ENCODE measurements at places on chromosomes 11 and 22.

- no peak for DNase-seq
Measured at GRCh38 chr11:95095858-95096587, 6.4 kb downstream of the ENDOD1 start.

DNA sequence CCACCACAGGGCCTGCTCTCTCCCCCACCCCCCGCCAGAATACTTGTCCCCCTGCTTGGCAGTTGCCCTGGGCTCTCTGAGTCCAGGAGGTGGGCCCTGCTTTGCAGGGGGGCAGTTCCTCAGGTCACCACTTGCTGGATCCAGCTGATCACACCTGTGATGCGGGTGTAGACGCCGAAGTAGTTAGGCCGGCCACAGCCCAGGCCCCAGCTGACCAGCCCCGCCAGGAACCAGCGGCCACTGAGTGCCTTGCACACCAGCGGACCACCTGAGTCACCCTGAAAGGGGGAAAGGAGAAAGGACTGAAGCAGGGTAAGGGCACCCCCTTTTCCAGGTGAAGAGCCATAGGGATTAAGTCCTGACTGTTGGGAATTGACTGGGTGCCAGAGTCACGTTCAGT, 14.4 kb downstream of the KCTD17 start:
- DNase-seq = no peak

GRCh38 chr11:102761646-102762238, 18.7 kb downstream of the MMP10 start:
- no peak for DNase-seq

DNA sequence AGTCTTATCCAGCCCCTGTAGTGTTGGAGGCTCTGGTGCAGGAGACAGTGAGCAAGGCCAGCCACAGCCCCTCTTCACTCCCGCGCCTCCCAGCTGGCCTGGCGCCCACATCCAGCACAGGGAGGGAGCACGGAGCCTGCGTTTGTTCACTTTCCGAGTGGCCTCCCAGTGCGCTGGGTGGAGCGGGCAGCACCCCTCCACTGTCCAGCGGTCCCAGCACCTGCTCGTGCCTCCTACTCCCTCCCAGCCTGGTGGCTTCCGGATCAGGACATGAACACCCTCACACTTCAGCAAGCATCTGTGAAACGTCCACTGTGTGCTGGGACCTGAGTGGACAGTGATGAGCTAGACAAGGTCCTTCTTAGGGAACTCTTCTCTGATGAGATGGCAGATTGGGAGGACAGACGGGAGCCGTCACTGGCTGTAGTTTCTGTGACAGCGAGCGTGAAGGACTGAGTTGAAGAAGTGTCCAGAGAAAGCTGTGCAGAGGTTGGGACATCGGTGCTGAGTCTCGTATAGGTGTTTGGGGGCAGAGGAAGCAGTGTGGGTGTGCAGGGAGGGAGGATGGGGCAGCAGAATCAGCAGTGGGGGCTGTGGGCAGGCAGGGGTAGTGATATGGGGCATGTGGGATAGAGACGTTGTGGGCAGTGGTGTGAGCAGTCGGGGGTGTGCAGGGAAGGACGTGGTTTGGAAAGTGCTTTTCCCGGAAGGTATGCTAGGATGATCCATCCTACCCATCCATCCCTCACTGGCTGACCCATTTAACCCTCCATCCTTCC, 256.8 kb downstream of the TBC1D22A start:
- DNase-seq = no peak

DNA sequence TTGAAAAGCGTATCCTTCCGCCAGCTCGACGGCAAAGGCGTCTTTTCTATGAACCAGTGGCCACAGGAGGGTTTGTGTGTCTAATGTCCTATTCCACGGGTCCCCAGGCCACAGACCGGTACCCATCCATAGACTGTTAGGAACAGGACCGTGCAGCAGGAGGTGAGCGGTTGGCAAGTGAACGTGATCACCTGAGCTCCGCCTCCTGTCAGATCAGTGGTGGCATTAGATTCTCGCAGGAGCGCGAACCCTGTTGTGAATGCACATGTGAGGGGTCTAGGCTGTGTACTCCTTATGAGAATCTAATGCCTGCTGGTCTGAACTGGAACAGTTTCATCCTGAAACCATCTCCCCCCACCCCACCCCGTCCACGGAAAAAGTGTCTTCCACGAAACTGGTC, 62.7 kb upstream of the KCNQ1OT1 start:
- no peak for DNase-seq

DNA sequence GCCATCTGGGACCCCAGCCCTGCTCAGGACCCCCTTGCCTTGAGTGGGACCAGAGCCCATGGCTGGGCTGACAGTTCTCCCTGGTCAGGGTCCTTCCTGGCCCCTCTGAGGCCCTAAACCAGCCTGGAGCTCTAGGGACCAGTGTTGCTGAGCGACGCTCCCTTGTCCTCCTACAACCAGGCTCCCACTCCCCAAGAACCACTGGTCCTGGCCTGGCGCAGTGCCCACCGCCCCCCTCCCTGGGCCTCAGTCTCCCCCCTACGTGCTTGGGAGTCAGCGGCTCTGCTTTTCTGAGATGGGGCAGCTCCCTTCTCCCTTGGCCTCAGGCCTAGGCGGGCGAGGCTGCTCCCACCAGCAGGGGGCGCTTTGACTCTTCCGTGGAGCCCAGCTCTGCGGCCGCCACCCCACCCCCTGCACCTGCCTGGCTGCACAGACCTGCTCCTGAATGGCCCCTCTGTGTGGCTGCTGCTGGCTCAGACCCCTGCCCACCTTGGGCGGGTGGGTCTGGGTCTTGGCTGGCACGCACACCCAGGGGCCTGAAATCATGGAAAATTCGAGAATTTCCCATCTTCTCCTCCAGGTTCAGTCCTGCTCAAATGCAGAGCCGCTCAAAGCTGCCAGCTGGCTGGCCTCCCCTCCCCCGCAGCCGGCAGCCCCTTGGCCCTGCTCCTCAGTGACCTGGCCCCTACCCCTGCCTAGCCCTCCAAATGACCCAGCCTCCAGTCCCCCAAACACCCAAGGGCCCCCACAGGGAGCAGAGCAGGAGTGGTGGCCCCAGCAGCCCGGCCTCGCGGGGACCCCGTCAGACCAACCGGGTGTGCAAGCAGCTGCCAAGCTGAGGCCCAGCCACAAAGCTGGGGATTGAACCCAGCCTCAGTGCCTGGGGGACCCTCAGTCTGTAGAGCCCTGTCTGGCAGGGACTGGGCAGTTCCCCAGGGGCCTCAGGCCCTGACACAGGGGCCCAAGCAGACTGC, 9.1 kb downstream of the PRR33 start:
- DNase-seq = no peak

DNA sequence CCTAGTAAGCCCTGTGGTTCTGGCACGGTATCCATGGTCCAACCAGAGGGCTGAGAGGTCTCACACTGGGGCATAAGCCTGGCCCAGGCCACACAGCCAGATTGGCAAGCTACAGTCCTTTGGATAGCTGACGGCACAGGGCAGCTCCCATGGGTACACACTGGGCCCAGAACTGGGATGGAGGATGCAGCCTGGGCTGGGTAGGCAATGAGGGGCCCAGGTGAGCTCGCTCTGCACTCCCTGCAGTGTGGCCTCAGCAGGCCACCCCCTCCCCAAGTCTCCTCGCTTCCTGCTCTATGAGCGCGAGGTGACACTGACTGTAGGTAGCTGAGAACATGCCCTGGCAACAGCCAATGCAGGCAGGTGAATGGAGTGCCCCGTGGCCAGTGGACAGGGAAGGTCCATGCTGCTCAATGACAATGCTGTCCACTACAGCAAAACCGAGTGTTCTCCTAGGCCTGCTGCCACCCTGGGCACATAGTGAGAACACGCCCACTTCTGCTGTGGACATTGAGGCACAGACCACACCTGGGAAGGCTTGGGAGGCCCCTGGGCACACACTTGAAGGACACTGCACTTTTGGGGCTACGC, 3.8 kb downstream of the ARVCF start:
- no peak for DNase-seq
